ENCODE measurements at places on chromosomes 7 and 10.

DNA sequence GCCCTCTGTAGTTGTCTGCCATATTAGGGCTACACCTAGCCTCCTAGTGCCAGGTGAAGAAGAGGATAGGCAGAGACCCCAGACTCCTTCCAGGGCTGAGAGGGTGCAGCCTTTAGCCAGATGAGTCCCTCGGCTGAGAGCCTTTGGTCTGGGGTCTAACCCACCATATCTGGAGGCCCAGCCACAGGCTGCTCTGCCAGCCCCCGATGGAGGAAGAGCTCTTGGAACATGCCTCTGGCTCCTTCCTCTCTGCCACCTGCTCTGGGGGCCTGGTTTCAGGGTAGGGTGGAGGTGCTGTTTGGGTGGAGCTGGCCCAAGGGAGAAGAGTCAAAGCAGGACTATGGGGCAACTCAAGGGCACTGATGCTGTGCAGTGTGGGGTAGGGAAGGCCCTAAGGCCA lies 1.4 kb downstream of the LRRC18 start:
- H3K36me3 ChIP-seq: no peaks in the 10 kb centered on the region
- no peaks in the 10 kb centered on the region for H3K4me1 ChIP-seq
- DNase-seq: peak; percentile 93
- H3K4me3 ChIP-seq: no peak overlapping the region

GRCh38 chr10:123392182-123392963 lies 238.2 kb downstream of the BUB3 start:
- H3K4me3 ChIP-seq: no peak overlapping the region
- peak; percentile 37 for DNase-seq
- no peaks in the 10 kb centered on the region for H3K36me3 ChIP-seq
- no peaks in the 10 kb centered on the region for H3K4me1 ChIP-seq

GRCh38 chr10:122349758-122350369 lies 24.6 kb upstream of the PLEKHA1 start:
- no peak overlapping the region for H3K4me3 ChIP-seq
- H3K27me3 ChIP-seq: no peaks in the 10 kb centered on the region
- H3K27ac ChIP-seq: no peak overlapping the region
- no peak for DNase-seq

DNA sequence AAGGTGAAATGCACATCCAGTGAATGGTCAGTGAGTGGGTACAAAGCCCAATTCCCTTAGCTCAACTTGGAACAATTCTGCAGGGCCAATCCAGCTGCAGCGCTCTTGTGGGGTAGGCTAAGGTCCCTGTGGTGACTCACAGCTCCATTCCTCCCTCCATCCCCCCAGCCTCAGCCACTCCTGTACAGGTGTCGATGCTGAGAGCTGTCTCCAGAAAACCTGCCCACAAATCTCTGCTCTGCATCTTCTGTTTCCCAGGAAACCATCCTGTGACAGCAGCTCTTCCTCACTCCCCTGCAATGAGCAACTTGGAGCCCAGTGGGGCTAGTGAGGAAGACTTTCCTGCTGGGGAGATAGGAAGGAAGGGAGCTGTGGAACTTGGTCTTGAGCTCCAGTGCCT lies 244.7 kb upstream of the GPR26 start:
- no peaks in the 10 kb centered on the region for H3K36me3 ChIP-seq
- no peaks in the 10 kb centered on the region for H3K4me1 ChIP-seq
- no peak overlapping the region for H3K4me3 ChIP-seq
- no peak overlapping the region for H3K27ac ChIP-seq

GRCh38 chr7:91692800-91693199 lies 187.7 kb downstream of the MTERF1 start:
- no peak for DNase-seq
- peaks cover 19% of the 10 kb centered on the region for H3K4me1 ChIP-seq
- no peaks in the 10 kb centered on the region for H3K36me3 ChIP-seq
- H3K27ac ChIP-seq: no peak overlapping the region
